Caco-2 (cell line): ENCODE measurements at places on chromosomes 6 and 20.

DNA sequence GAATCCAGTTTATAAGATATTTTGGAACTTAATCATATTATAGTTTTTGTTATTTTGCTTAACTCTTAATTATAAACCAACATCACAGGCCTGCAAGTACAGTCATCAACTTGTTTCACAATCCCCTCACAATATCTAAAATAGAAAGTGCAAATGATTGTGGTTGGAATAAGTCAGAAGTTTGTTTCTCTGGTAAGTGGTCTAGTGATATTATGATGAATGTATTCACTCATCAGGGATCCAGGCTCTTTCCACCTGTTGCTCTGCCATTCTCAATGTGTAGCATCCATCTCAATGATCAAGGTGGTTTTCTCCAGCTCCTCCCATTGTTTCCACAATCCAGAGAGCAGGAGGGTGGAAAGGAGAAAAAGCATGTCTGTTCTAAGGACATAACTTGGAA is 54.2 kb downstream of the OPN5 start:
- no peak for DNase-seq

DNA sequence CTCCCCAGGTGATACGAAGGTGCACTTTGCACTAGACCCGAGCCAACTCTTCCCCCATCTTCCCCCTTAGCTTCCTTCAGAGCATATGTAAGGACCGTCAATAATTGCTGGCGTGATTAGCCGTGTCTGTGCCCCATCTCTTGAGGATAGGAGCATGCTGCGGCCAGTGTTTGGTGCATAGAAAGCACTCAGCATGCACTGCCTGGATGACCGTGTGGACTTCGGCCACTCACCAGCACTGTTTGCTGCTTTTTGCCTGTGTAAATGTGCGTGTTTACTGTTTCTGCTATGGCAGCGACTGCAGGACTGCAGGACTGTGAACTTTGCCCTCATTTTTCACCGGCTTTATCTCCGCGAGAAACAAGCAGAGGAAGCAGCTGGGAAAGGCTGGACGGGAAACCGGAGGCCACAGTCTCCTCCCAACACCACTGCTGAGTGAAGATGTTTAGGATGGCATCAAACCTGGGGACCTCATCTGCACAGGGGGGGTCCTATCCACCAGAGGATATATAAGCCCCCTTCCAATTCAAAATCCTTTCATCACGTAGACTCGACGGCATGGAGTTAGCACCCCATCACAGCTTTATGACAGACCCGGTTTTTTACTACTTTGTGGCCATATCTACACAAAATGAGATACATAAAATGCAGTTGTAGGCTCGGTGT is 150.6 kb upstream of the AFDN start:
- DNase-seq = peak; percentile 90

DNA sequence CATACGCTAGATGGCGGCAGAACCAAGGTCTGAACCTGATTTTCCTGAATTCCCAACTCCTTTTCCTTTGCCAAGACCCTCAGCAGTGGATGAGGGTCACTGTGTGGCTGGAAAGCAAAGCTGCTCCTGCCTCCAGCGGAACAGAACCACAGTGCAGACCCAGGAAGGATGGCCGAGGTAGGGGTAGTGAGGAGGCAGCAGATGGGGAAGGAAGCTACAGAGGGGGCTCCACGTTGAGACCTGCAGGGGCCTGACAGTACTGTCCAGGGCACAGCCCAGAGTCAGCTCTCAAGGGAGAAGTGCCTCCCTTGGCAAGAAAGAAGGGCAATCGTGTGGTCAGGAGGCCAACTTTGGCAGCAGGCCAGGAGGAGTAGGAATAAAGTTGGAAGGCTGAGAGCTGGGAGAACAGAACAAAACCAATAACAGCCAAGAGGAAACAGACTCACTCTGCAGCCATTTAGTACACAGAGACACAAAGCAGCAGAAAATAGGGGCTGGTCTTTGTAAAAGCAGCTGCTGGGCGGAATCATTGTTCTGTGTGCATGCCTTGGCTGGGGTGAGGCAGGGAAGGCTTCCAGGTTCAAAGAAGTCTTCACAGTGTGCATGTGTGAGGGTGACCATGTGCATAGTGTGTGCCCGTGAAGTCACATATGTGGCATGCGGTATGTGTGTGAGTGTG is 3.1 kb downstream of the GABRR2 start:
- DNase-seq = peak; percentile 48

DNA sequence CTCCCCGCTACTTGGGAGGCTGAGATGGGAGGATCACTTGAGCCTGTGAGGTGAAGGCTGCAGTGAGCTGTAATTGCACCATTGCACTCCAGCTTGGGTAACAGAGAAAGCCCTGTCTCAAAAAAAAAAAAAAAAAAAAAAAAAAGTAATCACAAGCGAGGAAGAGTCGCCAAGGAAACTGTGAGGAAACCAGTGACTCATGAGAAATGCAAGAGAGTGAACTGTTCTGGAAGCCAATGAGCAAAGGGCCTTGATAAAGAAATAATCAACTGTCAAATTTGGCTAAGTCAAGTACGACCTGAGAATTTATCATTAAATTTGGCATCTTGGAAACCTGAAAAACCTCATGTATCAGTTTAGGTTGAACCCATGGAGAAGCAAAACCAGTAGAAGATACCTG is 16.1 kb upstream of the LAMP5 start:
- no peak for DNase-seq

DNA sequence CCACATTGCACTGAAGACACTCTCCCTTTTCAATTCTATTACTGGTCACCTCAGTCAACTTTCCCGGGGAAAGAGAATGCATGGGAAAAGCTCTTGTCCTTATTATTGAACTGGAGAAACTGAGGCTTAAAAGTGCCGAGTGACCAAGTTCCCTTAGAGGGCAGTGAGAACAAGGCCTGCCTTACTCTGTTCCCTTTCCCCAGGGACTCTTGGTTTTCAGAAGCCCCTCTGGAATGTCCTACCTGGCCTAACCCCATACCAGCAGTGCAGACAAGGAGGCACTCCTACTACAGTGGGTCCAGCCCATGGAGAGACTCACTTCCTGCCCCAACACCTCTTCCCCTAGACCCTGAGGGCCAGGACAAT is 6.1 kb downstream of the SRXN1 start:
- DNase-seq = no peak

DNA sequence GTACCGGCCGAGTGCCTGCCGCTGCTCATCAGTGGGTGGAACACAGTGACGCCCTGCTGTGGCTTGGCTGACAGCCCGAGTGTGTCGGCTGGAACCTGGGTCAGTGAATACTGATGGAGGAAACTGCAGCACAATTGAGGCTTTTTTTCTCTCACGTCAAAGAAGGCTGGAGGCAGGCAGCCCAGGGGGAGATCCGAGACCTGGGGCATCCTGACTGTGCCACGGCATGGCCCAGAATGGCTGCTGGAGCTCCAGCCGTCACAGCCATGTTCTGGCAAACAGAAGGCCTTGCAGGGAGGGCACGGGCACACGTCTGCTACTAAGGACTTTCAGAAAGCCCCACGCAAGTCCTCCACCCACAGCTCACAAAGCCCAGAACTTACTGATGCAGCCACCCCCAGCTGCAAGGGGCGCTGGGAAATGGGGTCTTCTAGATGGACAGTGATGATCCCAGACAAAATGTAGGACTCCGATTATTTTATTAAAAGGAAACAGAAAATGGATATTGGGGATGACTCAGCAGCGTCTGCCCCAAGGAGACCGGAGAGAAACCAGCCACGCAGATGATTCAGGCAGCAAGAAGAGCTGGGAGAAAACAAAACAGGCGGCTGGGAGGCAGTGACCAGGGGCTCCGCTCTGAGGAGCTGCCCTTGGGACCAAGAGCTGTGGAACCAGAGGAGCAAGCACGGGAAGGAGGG is 140.0 kb downstream of the TAF4 start:
- DNase-seq = no peak

DNA sequence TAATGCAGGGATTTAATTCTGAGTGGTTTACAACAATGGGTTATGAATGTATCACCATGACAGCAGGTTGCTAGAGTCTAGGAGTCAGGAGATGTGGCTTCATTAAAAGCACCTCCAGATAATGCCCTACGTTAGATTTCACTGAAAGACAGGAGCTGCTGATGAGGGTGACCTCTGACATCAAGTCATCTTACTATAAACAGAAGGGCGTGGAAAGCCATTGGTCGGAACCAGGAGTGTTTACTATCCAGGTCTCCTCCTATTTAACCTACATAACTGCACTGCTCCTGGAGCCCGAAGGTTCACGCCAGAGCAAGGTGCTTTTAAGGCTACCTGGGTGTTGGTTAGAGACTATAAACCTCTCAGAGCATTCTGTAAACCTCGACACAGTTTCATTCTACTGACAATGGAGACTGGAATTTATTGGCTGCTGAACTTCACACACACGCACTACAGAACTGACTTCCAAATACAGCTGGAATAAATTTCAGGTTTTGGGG is 128.7 kb downstream of the EYA4 start:
- no peak for DNase-seq

GRCh38 chr20:45353746-45354145 is 5.5 kb upstream of the SDC4 start:
- DNase-seq = no peak

- DNase-seq = no peak
Measured at GRCh38 chr20:33531885-33532284, 42.0 kb downstream of the CBFA2T2 start.

DNA sequence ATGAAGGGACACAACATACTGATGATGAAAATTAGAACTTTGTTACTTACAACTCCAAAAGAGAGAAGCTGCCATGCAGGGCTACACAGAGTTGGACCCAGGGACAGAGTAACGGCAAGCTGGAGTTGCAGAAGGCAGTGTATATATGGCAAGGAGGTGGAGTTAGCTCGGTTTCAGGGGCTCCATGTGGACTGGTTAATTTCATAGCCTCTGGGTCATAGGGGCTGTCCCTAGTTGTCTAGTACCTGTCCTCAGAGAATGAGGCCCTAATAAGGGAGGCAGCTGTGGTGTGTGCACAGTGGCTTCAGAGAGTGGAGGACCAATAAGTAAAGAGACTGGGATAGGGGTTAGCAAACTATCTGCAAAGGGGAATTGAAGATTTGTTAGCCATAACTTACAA is 7.9 kb upstream of the ZSCAN12 start:
- no peak for DNase-seq

GRCh38 chr6:111739257-111739696 is 133.6 kb upstream of the TRAF3IP2 start:
- DNase-seq = no peak

DNA sequence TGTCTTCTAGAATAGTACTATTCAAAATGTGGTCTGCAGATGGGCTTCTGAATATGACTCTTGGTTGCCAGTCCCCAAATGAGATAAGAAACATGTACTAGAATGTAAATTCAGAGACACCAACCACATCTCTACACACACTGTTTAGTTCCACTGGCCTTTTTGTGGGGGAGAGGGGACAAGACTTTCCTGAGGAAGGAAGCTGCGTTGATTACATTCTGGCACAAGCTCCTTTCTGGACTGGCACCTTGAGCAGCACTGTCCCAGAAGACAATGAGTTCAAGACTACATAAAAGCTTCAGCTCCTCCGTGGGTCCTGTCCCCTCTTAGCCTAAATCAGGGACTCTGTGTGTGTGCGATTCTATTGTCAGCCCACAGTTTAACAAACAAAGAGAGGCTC is 6.9 kb upstream of the IYD start:
- DNase-seq = no peak

- DNase-seq = no peak
Measured at GRCh38 chr6:4682431-4683097, 93.6 kb upstream of the CDYL start.

GRCh38 chr6:8137529-8137939 is 35.2 kb upstream of the EEF1E1 start:
- no peak for DNase-seq

- DNase-seq = peak; percentile 72
Measured at GRCh38 chr6:110509617-110510241, 33.3 kb upstream of the SLC22A16 start.

GRCh38 chr6:165704045-165704748 is 41.2 kb upstream of the PDE10A start:
- no peak for DNase-seq

DNA sequence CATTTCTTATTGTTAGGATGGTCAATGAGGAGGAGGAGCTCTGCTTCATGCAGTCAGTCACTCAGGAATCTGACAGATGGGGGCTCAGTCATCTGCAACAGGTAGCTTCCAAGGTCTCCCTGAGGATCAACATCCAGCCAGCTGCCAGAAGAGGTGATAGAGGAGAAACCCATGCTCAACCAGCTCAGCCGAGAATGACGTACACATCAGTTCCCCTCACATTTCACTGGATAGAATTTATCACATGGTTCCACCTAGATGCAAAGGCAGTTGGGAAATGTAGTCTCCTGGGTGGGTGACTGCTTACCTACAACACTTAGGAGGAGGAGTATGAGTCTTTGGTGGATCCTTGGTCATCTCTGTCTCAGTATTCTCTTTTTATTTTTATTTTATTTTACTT is 144.5 kb downstream of the CEBPB start:
- peak; percentile 91 for DNase-seq

DNA sequence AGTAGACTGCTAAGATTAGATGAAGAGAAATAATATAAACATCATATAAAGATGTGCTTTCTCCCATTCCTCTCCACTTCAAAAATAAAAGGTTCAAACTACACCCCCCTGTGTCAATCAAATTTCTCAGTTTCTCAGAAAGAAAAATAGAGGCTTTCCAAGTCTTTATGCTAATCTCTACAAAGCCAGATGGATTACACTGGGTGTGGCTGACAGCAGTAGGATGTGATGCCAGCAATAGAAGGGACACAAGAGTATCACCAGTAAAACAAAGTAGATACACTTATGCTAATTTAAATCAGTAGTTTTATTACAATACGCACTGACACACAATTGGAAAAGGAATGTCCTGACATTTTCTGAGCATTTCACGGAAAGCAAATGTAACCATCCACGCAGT is 353.4 kb downstream of the RNGTT start:
- no peak for DNase-seq

- DNase-seq = no peak
Measured at GRCh38 chr20:25037288-25038102, 20.4 kb downstream of the ACSS1 start.

DNA sequence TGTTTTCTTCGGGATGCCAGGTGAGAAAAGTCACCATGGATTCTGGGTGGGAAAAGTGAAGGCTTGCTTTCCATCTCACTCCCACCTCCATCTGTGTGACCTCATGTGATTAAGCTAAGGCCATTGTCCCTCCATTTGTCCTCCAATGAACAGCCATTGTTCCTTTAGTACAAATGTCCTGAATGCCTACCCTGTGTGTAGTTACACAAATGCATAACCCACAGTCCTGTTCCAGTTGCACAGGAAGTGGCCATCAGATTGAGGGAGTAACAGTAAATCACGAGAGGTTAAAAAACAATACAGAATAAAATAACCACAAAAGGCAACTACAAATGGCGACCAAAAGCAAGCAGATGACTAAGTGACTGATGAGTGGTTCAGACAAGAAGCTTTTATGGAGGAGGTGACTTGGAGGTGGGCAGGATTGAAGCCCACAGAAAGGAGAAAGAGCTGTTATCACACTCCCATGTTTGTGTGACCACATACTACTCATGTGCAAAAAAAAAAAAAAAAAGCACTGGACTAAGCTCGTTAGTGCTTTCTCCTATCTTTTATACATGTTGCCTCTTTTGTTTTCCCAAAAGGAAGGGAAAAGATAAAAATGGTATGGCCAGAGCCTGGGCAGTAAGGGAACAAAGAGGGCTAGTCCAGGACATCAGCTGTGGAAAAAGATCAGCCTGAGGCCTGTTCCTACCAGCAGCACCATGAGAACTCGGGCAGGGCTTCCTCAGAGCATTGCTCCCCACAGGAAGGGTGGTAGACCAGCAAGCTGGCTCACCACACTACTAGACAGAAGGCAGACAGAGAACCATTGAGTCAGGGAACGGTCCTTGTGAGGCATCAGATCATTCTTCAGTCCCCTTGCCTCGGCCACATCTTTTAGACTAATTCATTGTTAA is 111.0 kb downstream of the TFAP2A start:
- DNase-seq = no peak
